Activated CD8-positive, alpha-beta memory T cell treated with anti-CD3 and anti-CD28 coated beads for 4 hours (primary cell): ENCODE measurements at places on chromosomes 6 and 20.

DNA sequence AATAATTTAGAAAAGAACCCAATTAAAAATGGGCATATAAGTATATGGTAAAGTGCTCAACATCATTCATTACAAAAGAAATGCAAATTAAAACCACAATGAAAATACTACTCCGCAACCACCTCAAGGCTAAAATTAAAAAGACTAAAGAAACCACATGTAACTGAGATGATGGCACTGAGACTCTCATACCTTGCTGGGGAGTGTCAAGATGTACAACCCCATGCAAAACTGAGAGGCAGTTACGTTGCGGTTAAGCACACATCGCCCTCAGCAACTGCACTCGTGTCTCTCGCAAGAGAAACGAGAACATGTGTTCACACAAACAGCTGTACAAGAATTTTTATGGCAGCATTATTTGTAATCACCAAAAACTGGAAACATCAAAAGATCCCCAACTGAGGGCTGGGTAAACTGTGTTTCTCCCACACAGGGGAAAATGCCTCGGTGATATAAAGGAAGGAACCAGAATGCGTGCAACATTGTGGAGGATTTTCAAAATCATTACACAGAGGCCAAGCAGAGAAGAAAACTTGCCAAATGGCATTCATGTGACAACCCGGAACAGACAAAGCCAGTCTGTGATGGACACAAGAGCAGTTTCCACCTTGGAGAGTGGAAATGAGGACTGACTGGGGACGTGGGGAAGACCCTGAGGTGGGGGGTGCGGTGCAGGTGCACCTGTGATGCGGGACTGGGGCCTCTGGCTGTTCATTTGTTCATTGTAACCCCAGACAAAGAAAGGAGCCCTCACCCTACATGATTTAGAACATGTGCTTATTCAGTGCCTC lies 144.9 kb downstream of the WDR27 start:
- no peak for DNase-seq

GRCh38 chr6:142030115-142030619 lies 102.6 kb upstream of the GJE1 start:
- no peak for DNase-seq

- no peak for DNase-seq
These were observed 6.5 kb downstream of the FKBP1A start for GRCh38 chr20:1386323-1386722.

DNA sequence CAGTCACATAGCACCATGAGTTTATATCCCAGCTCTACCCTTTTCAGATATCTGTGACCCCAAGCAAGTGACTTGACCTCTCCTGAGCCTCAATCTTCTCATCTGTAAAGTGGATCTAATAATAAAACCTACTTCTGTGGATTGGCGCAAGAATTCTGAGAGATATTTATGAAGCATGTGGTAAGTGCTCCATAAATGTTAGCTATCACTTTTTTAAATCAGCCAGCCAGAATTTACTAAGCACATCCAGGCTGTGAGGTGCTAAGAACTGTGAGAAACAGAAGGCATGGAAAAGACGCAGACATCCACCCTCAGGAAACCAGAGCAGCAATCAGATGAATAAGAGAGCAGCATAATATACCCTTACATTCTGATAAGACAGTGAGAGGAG lies 862 bp downstream of the C20orf96 start:
- no peak for DNase-seq

DNA sequence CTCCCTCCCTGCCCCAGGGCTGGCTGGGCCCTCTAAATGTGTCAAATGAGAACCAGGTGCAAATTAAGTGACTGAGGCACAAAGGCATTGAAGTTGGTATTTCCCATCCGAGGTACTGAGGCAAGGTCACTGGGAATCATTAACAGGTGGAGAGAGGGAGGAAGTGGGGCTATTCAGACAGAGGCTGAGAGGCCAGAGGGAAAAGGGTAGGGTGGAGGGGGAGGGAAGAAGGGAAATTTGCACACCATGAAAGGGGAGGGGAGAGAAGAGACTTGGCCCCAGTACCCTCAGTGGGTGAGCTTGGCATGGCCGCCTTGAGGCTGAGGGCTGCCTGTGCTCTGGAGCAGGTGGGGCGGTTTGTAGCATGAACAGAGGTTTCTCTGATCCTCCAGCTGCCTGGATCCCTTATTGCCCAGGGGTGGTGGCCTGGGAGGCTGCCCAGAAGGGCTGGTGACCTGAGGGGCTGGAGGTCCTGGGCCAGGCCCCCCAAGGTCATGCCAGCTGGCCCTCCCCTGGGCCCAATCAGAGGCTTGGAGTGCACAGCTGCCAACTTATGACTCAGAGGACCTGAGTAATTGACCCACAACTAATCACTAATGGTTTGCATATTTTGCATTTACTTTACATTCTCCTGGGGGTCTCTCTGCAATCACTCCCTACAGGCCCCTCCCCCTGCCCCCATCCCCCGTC lies 40.3 kb upstream of the ZFAND3 start:
- DNase-seq = no peak

DNA sequence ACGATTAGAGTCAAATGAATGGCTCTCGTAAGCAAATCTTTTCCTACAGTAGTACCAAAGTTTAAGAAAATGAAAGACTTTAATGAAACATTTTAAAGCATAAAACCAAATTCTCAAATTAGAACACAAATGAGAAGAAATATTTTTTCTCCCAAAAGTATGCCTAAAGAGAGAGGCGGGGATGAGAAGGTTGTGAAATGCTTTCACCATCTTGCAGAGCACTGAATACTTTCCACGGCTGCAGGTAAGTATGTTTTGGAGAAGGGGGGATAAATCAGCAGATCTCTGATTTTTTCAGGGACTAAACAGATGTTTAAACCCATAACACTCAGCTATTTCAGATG lies 277.1 kb downstream of the ADGB start:
- no peak for DNase-seq

- no peak for DNase-seq
These were observed 543.6 kb downstream of the GRIK2 start for GRCh38 chr6:101937108-101937507.

- no peak for DNase-seq
These were observed 184.5 kb downstream of the COL21A1 start for GRCh38 chr6:56062836-56063235.

DNA sequence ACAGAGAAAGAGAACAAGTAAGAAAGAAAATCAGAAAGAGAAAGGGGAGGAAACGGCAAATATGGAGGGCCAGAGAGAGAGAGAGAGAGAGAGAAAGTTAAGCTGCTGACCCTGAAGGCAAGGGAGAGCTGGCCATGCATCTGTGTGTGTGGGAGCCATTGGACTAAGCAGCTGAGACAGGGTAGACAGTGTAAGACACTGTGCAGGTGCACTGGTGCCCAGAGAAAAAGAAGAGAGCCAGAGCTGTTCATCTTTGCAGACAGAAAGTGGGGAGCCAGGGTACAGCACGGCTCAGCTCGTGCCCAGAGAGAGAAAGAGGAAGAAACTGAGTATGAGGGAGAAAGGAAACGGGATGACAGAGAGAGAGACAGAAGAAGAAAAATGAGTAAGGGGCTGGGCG lies 24.2 kb upstream of the ZNF318 start:
- DNase-seq = no peak

DNA sequence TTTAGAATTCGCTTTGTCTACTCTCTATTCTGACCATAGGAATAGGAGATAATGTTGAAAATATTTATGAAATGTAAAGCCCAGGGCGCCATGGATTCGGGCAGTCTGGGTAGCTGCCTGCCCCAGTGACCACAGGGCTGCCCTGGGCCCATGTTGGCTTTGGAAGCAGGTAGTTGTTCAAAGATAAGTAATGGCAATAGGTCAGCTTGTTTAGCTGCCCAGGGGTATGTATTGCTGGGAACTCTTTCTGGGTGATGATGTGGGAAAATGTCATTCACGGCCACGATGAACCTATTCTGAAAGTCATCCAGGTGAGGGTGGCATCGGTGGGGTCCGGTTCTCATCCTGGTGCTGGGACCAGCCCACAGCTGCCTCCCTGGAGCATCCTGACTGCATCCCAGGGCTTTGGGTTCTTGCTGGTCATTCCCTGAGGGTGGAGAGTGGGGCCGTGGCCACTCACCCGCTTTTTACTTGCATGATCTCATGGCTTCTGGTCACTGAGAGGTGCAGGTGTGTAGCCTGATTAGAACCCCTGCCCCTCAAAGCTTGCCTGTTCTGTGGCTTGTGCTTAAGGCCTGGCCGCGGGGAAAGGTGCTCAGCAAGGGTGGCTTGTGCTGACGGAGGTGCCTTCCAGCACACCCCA lies 102.8 kb downstream of the ERMARD start:
- DNase-seq = no peak

- DNase-seq = no peak
These were observed 25.7 kb downstream of the TCF15 start for GRCh38 chr20:584161-584970.

- no peak for DNase-seq
These were observed 21.0 kb upstream of the IFNGR1 start for GRCh38 chr6:137240168-137240567.

DNA sequence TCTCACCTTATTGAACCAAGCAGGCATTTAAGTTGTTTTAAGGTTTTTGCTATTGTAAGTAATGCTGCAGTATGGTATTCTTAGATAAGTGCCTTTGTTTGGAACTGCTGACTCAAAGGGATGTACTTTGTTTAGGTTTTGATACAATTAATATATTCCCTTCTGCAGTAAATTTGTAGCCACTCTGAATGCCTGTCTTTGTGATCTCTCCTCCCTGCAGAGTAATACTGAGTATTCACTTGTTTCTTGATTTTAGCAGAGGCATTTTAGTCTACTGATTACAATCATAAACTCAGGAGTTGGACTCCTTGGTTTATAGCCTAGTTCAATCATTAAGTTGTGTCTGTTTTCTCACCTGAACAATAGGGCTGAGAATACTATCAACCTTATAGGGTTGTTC lies 13.4 kb downstream of the CDS2 start:
- no peak for DNase-seq

- DNase-seq = no peak
These were observed 126.9 kb downstream of the KCNQ5 start for GRCh38 chr6:72748759-72749158.

- DNase-seq = peak; percentile 15
These were observed 176.7 kb downstream of the BMP7 start for GRCh38 chr20:57089699-57090144.

DNA sequence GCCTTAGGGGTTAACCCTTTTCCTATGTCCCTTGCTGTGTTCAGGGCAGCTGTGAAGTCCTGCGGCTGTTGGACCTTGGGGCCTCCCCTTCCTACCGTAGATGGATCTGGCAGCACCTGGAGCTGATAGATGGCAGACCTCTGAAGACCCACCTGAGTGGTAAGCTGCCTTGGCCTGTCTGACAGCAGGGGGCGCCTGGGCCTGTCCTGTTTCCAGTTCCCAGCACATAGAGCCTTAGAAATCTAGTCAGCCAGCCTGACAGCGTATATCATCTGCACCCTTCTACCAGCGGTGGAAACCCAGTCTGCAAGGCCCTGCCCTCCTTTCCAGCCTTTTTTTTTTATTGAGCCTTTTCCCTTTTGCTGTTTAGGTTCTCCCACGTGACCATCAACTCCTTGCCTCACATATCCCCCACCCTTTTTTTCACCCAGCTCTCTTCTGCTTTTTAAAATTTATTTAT lies 26.6 kb downstream of the CNBD2 start:
- peak; percentile 63 for DNase-seq

DNA sequence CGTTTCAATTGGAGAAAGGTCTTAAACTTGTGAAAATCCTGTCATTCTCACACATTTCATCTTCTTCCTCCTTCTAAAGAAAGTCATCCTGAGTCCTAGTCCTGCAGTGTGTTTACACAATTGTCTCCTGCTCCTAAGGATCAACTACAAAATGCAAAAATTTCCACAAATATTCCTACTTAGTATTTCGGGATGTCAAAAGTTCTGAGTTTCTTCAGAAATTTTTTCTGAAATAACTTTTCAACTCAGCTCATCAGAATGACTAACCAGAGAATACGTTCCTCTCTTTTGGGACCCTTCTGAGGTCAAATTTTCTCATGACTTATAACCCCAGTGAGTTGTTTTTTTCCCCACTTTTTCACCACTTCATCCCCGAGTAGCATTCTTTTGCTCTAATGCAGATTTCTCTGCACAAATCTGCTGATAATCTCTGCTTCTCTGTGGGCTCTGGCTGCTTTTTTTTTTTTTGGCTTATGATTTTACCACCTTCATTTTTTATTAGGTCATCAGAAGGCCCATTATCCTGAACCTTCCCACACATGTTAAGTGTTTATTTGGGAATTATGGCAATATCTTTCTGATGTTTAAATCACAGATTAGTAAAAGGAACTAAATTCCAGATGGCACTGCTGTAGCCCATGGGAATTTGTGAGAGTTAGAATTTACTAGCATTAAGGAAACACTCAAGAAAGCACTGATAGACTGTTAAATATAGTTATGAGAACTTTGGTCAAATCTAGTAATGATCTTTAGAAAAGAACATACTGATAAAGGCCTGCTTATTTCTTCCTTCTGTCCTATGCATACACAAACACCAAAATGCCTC lies 41.4 kb downstream of the MAP3K5 start:
- no peak for DNase-seq

DNA sequence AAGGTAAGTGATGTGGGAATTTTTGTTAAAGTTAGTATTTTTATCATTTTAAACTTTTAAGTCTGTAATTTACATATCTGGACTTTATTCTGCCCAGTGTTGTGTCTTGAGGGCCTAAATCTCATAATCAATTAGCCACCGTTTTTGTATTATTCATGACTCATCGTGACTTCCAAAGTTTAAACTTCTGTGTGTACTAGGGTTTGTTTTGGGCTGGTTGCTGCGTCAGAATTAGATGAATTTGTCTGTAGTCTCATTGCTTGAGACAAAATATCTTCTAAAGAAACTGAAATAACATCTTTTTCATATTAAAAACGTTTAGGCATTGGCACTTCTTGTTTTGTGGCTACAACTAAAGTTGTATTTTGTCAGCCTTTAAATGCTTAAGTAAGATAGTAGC lies 41.3 kb downstream of the CDYL start:
- no peak for DNase-seq

DNA sequence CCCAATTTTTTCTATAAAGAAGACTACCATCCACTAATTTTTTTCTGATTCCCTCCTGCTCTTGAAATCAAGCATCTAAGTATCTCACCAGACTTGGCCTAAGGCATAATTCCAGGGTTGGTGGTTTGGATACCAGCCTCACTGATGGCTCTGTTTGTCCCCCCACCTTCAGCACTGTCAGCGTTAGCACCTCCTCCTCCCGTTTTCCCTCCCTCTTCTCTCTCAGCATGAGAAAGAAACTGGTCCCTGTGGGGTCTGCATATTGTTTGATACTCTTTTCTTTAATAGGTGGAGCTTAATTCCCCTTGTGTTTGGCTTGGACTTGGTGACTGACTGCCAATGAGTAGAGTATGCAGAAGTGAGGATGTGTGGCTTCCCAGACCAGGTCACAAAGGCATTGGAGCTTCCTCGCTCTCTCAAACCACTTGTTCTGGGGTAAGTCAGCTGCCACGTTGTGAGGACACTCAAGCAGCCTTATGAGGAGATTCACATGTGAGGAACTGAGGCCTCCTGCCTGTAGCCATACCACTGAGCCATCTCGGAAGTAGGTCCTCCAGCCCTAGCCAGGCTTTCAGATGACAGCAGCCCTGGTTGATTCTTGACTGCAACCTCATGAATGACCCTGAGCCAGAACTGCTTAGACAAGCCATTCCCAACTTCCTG lies 65.2 kb downstream of the RIOK1 start:
- no peak for DNase-seq

GRCh38 chr20:62658593-62659178 lies 16.4 kb downstream of the SLCO4A1 start:
- no peak for DNase-seq

- DNase-seq = no peak
These were observed 1.3 kb downstream of the PLCG1 start for GRCh38 chr20:41138475-41139226.

- DNase-seq = no peak
These were observed 46.0 kb downstream of the TIAM2 start for GRCh38 chr6:155040901-155041650.
